Stimulated activated naive CD4-positive, alpha-beta T cell treated with Interleukin-2 at 50 U/mL for 16 hours (primary cell): ENCODE measurements at places on chromosomes 5 and 9.

GRCh38 chr9:134553996-134554372, 87.6 kb upstream of the COL5A1 start:
- no peak for DNase-seq

- DNase-seq, result no peak
Observed at GRCh38 chr5:88279584-88279983, 10.9 kb upstream of the TMEM161B start.

DNA sequence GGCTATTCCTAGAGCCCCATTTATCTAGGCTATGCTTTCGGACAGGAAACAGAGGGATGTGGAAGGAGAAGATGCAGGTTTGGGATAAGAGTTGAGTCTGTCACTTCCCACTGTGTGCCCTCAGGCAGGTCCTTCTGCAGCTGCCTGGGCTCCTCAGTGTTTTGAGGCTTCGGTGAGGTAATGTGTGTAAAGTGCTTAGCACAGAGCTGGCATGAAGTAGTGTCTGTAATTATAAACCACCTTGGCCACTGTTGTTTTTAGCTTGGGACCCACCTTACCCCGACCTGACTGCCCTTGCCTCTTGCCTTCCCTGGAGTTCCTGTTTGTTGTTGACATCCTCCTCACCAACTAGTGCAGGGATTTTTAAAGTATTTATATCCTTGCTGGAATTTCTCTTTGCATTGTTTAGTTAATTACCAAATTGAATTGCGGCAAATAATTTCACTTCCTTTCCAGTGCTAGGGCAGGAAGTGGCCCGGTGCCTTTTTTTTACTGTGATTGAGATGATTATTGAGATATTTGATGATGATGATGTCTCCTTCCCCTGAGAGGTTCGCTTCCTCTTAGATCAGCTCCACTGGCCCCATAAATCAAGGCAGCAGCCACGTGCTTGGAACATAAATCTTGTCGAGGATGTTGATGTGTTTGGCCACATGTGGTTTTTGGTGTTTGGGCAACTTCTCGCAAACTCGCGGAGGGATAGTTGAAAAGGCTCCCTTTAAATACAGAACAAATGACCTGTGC, 38.3 kb upstream of the DAB2IP start:
- no peak for DNase-seq

- DNase-seq, result no peak
Observed at GRCh38 chr5:33244441-33245150, 196.2 kb upstream of the TARS1 start.

DNA sequence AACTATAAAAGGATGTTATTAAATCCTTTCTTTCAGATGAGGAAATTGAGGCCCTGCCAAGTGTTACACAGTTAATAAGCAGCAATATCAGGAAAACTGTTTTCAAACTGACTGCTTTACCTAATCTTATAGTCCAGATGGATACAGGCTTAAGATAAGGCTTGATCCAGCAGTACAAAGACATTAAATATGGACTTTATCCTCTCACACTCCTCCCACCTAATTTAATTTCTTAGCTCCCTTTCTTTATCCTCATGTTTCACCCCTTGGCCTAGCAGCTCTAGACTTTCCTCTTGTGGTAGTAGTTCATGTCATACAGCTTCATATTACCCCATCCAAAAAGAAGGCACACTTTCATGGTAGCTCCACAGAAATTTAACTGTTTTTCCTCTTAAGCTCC, 164.5 kb downstream of the BAAT start:
- DNase-seq, result no peak

- no peak for DNase-seq
Observed at GRCh38 chr5:134462047-134462575, 50.4 kb upstream of the CDKN2AIPNL start.

DNA sequence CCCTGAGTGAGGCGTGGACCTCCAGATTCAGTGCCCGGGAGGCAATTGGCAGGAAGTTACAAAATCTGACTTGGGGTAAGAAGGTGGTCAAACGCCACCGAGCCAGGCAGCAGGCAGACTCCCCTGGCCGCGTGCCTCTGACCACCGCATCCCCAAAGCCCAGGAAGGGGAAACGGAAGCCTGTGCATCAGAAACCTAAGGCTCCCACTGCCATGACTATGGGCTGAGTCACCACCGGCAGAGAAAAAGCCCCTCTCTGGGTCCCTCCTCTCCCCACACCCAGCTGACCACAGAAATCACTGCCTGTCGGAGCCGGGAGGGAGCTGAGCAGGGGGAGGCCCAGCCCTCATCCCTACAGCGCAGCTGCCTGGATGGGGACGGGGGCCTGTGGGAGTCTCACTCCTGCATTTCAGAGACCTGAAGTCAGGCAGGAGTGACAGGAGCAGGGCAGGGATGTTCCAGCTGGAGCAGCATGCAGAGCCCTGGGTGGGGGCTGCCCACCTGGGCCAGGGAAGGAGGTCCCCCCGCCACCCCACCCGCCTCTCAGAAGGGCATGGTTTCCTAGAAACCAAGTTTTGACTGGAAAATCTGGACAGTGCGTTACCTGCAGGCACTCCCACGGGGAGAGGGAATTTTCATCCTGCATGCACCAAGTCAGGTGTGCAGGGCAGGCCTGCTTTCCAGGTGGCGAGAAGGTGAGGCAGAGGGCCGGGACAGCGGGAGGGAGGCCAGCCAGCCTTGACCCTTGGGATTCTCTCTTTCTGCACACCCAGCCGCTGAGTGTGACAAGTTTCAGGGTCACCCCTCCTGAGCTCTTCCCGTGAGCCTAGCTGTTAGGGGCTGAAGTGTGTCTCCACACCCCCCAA, 68.2 kb downstream of the LRSAM1 start:
- DNase-seq, result peak; percentile 28

GRCh38 chr9:32906213-32906612, 95.2 kb downstream of the APTX start:
- no peak for DNase-seq

GRCh38 chr5:129836321-129836720, 67.9 kb upstream of the CHSY3 start:
- no peak for DNase-seq

GRCh38 chr5:71971862-71972261, 135.4 kb upstream of the MAP1B start:
- no peak for DNase-seq

GRCh38 chr9:17571825-17572224, 7.0 kb upstream of the SH3GL2 start:
- DNase-seq, result no peak

DNA sequence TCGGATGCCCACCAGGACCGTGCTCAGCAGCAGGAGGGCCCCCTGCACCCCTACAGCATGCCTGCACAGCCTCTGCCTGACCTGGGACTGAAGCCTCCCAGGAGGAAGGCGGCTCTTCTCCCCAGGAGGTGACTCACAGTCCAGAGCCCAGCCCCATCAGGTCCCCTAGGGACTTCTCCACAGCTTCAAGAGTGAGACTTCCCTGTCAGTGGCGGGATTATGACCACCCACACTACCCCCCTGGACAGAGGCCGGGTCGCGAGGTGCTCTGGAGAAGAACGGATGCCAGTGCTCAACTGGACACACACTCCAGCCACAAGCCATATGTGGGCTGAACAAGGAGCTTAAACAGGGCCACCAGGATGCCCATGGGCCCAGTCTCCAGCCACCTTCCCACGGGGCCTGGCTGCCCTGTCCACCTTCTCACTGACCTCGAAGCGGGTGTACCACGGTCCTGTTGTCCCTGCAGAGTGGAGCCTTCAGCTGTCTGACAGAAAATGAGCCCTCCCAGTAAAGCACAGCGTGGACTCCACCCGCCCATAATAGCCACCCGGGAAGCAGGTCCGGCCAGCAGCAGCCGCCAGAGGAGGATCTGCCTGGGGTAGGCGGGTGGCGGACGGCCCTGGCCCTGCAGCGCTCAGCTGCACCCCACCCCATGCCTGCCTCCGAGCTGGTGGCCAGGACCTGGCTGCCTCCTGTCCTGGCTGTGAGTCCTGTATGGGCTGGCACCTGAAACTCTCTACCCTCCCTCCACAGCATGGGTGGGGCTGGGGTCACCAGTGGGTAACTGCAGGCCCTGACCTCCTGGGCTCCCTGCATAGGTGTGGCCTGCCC, 54.7 kb downstream of the SEMA4D start:
- no peak for DNase-seq

DNA sequence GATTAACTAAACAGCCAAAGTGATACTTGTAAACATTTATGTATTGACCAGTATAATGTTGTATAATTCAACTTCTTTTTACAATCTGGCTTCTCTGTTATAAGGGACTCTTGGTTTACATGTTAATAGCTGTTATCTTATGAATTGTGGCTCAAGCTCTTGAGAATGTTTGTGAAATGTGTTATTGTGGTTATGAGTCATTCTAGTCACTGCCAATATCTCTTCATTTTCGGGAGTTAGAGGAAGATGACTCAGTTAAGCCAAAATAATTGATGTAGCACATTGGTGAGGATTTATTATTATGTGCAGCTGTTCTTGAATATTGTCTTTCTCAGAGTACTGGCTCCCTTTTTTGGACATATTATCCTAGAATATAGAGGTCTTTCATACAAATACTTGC, 655.2 kb upstream of the RIOK2 start:
- DNase-seq, result no peak

DNA sequence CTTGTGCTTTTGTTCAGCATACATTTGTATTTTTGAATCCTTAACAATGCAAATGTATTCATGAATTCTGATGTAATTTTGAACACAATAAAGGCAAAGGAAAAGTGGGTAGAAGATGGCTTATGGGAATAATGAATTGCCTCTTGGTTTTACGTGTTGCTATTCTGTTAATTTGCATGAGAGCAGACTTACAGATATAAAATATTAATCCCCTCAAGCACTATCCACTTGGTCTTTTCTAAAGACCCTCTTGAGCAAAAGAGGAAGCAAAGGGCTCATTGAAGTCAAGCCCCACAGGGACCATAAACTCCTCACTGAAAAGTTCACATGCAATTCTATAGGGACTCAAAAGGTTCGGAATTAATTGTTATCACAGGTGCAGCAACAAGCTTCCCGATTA, 51.9 kb downstream of the OSTF1 start:
- DNase-seq, result no peak

GRCh38 chr9:119412399-119412798, 43.2 kb upstream of the BRINP1 start:
- DNase-seq, result no peak

GRCh38 chr9:6566409-6567139, 79.0 kb downstream of the GLDC start:
- DNase-seq, result peak; percentile 45

GRCh38 chr5:179378441-179379271, 33.4 kb upstream of the ADAMTS2 start:
- DNase-seq, result no peak

DNA sequence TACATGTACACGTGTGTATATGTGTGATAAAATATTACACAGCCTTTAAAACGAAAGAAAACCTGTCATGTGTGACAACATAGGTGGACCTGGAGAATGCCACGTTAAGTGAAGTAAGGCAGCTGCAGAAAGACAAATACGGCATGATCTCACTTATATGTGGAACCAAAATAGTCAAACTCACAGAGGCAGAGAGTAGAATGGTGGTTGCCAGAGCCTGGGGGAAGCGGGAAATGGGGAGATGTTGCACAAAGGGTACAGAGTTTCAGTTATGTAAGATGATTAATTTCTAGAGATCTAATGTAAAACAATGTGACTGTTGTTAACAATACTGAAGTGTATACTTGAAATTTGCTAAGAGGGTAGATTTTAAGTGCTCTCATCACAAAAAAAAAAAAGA, 34.8 kb downstream of the ADAMTS12 start:
- DNase-seq, result no peak

DNA sequence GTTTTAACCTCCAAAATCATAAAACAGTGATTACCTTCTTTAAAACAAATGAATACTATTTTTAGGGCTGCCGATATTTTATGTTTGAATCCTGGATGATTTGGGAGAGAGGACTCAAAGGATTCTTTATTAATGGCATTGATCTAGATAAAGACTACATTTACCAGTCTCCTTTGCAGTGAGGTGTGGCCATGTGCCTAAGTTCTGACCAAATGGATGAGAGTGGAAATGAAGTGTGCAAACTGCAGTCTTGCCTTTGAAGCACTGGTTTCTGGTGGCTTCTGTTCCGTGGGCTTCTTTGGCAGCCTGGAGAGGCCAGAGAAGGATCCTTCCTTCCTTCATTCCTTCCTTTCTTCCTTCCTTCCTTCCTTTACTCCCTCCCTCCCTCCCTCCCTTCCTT, 24.3 kb upstream of the GDA start:
- no peak for DNase-seq

GRCh38 chr9:95870906-95871305, 4.6 kb upstream of the ERCC6L2 start:
- DNase-seq, result no peak

GRCh38 chr5:53917826-53918225, 357.4 kb downstream of the NDUFS4 start:
- no peak for DNase-seq

DNA sequence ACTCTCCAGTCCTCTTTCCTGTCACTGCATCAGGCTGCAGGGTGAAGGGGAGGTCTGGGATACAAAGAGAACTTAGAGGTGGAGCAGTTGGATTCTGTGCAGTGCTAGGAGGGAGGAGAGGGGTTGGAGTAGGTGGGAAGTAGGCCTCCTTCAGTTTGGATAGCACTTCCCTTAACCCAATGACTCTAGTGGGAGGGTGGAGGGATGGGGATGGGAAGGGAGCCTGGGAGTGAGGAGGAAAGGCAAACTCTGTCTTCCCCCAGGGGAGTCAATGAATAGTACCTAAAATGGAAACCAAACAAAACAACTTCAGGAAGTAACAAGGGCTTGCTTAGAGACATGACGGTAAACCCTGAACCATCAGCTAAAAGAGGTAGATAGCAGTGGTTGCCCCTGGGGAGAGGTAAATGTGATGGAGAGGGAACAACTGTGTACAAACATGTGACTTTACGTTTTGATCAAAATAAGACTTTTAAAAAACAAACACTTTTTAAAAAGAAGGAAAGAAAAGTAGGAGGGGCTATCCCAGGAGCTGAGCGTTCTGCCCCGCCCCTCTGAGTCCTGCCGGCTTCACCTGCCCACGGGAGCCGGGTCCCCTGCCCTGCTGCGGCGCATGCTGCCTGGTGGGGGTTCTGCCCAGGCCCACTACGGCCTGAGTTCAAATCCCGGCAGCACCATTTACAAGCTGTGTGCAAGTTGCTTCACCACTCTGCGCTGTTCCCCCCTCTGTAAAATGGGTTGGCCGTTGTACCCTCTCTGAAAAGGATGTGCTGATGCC, 30.9 kb downstream of the GSN start:
- no peak for DNase-seq

GRCh38 chr5:31886206-31886605, 247.3 kb downstream of the PDZD2 start:
- no peak for DNase-seq

- DNase-seq, result peak; percentile 17
Observed at GRCh38 chr9:113602126-113603047, 138.9 kb downstream of the RGS3 start.

DNA sequence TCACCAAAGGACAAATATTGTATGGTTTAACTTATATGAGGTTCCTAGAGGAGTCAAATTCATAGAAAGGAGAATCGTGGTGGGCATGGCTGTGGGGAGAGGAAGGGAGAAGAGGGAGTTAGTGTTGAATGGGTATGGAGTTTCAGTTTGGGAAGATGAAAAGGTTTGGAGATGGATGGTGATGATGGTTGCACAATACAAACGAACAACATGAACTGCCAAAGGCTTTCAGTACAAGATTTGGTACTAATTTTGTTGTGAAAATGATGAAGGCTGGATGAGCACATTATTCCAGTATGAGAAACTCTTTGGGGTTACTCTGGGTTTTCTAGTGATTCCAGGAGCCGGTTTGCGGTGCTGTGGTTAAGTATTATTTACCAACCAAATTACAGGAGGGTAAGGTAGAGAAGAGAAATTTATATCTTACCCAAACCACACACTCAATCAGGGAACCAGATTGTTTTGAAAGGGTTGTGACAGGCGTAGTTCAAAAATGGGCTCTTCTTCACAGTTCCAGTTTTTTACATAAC, 112.0 kb upstream of the TBC1D2 start:
- no peak for DNase-seq

GRCh38 chr9:131395157-131396098, 1.5 kb downstream of the PRRC2B start:
- peak; percentile 72 for DNase-seq
